Activated CD4-positive, CD25-positive, alpha-beta regulatory T cell treated with anti-CD3 and anti-CD28 coated beads, Interleukin-2, amount 50 U/mL, for 72 hours (primary cell): ENCODE measurements at places on chromosomes 13 and 19.

DNA sequence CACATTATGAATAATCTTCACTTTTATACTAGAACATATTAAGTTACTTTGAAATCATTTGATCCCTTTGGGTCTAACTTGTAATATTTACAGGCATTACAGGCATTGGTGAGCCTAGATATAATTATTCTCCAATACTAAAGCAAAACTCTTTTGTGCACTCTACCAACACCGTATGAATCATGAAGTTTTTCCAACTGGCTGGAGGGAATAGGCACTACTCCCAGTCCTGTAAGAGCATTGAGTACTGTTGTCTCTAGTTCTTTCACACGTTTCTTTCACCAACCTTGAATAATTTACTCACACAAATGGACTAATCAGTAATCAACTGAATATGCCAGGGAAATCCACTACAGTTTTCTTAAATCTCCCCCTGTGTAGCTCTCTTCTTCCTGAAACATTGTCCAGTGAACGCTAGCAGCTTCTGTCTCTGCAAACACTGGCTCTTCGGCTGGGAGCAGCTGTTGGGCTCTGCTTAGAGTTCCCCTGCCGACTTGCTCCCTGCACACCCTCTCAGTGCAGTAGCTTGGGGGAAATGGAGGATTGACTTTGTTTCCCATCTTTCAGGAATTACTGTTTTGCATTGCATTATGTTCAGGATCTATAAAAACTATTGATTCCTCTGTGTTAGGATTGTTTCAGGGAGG is 476.7 kb downstream of the RFC3 start:
- DNase-seq: no peak

GRCh38 chr13:25679936-25680335 is 308.2 kb downstream of the ATP8A2 start:
- DNase-seq: no peak

DNA sequence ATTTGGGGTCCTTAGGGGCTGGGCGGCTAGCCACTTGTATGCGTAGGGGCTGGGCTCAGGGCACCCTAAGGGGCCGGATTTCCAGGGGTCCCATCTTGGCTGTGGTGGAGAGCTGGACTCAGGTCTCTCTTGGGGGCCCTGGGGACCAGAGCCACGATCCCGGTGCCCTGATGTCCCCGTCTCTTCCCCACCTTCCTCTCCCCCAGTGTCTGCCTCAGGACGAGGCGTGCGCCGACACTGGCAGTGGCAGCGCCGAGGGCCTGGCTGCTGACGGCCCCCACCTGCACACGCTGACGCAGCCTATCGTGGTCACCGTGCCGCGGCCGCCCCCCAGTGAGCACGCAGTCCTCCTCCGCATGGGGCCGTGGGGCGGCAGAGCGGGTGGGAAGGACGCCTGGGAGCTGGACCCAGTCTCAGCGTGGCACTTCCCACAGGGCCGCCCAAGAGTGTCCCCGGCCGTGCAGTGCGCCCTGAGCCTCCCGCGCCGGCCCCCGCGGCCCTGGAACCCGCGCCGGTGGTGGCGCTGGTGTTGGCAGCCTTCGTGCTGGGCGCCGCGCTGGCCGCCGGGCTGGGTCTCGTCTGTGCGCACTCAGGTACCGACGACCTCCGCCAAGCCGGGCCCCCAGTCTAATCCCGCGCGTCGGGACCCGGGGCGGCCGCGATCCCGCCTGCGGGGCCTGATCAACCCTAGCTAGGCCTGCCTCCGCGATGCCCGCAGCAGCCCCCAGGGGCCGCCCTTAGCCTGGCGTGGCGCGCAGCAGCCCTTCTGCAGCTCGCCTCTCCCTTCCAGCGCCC is 2.7 kb upstream of the SNAPC2 start:
- DNase-seq: no peak

- no peak for DNase-seq
Observed at GRCh38 chr13:43686557-43686956, 100.2 kb downstream of the ENOX1 start.

DNA sequence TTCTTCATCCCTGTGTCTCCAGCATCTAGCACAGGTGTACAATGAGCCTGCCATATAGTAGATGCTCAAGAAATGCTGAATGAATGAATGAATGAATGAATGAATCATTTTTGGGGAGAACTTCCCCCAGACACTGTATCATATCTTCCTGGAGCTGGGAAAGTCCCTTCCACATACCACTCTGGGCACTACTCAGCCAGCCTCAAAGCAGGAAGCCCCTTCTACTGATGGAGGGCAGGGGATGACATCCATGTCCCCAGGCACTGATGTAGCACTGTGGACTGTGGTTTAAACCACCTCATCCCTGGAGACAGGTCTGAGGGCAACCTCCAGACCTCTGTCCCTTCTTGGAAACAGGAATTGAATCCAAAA is 4.8 kb downstream of the GNA15 start:
- no peak for DNase-seq

- DNase-seq: no peak
Observed at GRCh38 chr19:5563935-5564612, 3.7 kb downstream of the TINCR start.
